ENCODE measurements at places on chromosomes 16 and 17. TPM values are rescaled to one million over a fixed set of nuclear protein-coding genes. Genes with fewer than 3 reads are reported as not detected.

- no peaks in the 10 kb centered on the region for H3K36me3 ChIP-seq
- DNase-seq: no peak
- H3K4me3 ChIP-seq: no peak overlapping the region
- no peaks in the 10 kb centered on the region for H3K27me3 ChIP-seq
- no peaks in the 10 kb centered on the region for H3K4me1 ChIP-seq
These were observed 255.5 kb upstream of the KCNJ16 start for GRCh38 chr17:69819316-69820087.

DNA sequence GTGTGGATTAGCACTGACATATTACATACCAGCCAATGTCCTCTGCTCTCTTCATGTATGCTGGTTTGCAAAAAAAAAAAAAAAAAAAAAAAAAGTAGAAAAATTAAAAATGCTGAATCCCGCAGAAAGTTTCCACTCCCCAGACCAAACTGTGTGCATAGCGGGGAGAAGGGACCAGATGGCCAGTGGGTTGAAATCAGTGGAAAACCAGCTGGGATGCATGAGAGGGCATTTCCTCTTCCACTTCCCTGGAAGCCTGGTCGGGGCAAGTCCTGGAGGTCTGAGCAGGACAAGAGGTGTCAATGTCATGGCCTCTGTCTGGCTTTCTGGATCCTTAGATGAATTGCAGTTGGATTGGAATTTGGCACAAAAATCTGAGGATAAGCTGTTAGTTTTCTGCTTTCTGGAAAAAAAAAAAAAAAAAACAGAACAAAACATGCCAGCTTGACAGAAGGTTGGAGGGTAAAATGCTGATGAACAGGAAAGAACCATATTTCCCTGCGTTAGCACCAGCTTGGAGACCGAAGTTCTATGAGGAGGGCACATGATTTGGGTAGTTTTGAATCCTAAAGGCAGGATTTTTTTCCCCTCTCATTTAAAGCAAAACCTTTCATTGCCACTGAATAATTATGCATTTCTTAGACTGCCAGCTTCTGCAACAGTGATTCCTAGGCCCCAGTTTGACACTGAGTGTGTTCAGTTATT, 941.5 kb upstream of the EEF2KMT start:
- DNase-seq: no peak
- H3K36me3 ChIP-seq: no peaks in the 10 kb centered on the region
- H3K4me1 ChIP-seq: no peaks in the 10 kb centered on the region
- H3K4me3 ChIP-seq: no peak overlapping the region

- H3K27me3 ChIP-seq: peaks cover 29% of the 10 kb centered on the region
- H3K36me3 ChIP-seq: no peaks in the 10 kb centered on the region
- no peak for DNase-seq
- H3K27ac ChIP-seq: no peak overlapping the region
- H3K4me1 ChIP-seq: no peaks in the 10 kb centered on the region
- H3K4me3 ChIP-seq: no peak overlapping the region
These were observed 114.4 kb downstream of the SEC14L1 start for GRCh38 chr17:77254951-77255825.

DNA sequence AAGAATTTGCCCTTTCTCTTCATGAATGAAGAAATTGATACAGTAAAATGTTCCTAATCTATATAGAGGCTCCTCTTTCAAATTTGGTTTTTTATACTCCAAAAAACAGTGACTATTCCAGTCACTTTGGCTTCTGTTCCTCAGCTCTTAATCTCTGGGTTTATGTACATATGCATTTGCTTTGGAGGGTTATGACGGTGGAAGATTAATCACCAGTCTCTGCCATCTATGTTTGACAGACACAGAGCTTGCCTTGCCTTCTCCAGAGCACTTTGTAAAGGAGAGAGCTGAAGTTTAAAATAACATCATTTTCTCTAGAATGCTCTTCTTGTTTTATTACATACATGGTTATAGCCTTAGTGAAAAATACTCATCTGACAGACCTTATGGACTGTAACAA, 99.3 kb downstream of the NLK start:
- no peak overlapping the region for H3K27ac ChIP-seq
- no peaks in the 10 kb centered on the region for H3K27me3 ChIP-seq
- DNase-seq: no peak
- H3K36me3 ChIP-seq: no peaks in the 10 kb centered on the region

Gene FLII
- polyA plus RNA-seq: 531 TPM

DNA sequence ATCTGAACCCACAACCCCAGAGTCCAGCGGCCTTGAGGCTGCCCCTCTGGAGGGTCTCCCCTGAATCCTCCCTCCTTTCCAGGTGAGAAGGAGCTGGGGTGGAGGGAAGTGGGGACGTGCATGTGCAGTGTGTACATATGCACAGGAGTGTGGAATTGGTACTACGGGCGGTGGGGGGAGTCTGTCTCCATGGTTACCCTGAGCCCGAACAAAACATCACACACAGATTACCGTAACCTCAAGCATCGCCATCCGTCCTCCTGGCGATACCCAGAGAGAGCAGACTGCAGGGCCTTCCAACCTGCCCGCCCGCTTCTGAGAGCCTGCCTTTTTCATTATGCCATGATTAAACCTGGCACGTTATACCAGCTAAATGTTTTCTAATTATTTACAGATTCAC, 25.1 kb downstream of the GSG1L start:
- no peaks in the 10 kb centered on the region for H3K4me1 ChIP-seq
- no peaks in the 10 kb centered on the region for H3K27me3 ChIP-seq
- H3K4me3 ChIP-seq: no peak overlapping the region
- no peaks in the 10 kb centered on the region for H3K36me3 ChIP-seq
- DNase-seq: no peak
